ENCODE measurements at places on chromosomes 5 and 9.

GRCh38 chr5:159680095-159680494 is 236.2 kb upstream of the ADRA1B start:
- no peak for DNase-seq

DNA sequence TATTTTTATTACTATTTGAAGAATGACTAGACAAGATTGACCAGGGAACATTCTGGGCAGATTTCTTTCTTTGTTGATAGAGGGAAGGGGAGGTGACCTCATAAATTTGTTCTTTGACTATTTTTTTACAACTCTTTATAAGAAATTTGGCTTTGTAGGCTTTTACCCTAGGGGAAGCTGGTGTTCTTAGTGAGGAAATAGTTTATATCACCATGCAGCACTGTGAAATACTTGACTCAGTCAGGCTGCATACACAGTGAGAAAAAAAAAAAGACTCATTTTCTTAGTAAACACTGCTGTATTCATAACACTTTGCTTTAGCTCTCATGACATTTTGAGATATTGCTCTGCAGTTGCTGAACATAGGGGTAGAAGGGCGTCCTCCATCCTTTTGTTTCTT is 336.6 kb upstream of the PIK3R1 start:
- no peak for DNase-seq

DNA sequence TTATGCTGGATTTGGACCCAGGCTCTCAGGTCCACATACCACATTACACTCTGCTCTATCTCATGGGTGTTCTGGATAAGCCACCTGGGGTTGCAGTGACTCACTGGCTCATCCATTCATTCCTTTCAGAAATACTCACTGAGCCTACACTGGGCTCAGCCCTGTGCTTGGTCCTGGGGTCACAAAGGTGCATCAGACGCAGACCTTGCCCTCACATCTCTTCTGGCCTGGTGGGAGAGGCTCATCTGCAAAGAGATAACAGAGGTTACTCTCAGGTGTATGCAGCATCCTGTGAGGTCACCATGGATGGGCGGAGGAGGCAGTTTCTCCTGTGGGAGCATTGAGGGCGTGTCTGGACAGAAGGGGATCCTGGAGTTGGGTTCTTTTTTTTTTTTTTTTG is 12.1 kb downstream of the CDHR2 start:
- no peak for DNase-seq

- DNase-seq: no peak
These were observed 132.1 kb downstream of the PHF2 start for GRCh38 chr9:93708289-93708986.

- DNase-seq: no peak
These were observed 102.5 kb upstream of the CDH10 start for GRCh38 chr5:24747327-24747726.

- peak; percentile 92 for DNase-seq
These were observed at the start of gene CNTLN for GRCh38 chr9:17134396-17135294. CNTLN (plus strand) TSS chr9:17135040; CDS start chr9:17135066, 26 bp downstream.

- no peak for DNase-seq
These were observed 40.7 kb upstream of the PPP2R2B start for GRCh38 chr5:146919304-146919703.

DNA sequence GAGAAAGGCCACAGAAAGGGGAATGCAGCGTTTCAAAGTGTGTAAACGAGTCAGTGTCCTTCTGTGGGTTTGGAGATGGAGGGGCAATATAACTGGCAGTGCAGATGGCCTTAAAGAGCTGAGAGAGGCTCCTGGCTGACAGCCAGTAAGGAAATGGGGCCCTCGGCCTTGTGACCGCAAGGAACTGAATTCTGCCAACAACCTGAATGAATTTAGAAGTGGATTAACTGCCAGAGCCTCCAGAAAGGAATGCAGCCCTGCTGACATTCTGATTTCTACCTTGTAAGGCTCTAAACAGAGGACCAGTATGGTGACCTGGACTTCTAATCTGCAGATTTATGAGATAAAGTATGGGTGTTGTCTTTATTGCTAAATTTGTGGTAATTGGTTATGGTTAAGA is 17.5 kb upstream of the NREP start:
- no peak for DNase-seq

DNA sequence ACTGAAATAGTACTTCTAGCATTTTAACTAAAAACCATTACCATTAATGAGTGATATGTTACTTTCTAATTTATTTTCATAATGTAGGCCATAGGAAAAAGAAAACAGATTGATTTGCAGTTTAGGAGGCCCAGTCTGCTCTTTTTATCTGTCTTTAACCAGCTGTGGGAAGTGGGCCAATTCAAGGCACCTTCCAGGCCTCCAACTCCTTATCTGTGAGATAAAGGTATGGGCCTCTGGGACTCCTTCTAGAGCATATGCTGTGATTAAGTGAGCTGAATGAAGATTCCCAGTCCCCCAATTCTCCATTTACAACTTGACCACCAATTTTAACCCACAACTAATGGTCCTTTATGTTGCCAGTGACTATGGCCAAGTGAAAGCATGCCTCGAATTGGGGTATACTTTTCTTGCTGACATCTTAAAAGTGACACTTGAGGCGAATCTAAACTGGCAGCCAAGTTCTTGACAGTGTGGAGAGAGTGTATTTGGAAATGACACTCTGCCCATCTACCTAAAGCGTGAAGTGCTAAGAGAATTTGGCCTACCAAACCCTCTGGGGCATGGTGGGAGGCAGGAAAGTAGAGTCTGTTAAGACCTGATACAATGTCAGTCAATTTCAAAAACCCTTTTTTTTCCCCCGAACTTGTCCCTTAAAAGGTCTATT is 88.3 kb downstream of the PIK3R1 start:
- DNase-seq: peak; percentile 44
